Gastroesophageal sphincter (tissue), 4 donors: ENCODE measurements at places on chromosomes 7 and 10.

GRCh38 chr10:132700156-132701098, 85.5 kb downstream of the NKX6-2 start:
- peak; percentile 54 for ATAC-seq
- peaks cover 40% of the 10 kb centered on the region for H3K4me1 ChIP-seq
- H3K4me3 ChIP-seq = peak overlapping the region; percentile 10
- H3K27ac ChIP-seq = peak overlapping the region; percentile 72

DNA sequence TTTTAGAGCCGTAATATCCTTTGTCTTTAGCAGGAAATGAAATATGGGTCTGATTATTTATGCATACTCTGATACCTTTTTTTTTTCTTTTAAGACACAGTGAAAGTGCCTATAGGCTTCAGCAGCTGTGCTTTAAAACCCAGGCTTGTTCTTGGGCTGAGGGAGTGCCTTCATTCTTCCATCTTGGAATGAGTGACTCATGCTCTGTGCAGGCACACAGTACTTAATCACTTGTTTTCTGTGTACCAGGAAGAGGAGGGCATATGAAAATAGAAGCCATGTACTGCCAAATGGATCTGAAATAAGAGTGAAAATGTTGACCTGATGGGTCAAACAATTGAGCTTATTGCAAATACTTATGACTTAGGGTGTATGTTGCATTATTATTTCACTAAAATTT, 12.0 kb downstream of the INPP5F start:
- no peak overlapping the region for H3K27ac ChIP-seq
- ATAC-seq = peak; percentile 69
- peaks cover 4% of the 10 kb centered on the region for H3K4me1 ChIP-seq
- H3K27me3 ChIP-seq = no peaks in the 10 kb centered on the region

DNA sequence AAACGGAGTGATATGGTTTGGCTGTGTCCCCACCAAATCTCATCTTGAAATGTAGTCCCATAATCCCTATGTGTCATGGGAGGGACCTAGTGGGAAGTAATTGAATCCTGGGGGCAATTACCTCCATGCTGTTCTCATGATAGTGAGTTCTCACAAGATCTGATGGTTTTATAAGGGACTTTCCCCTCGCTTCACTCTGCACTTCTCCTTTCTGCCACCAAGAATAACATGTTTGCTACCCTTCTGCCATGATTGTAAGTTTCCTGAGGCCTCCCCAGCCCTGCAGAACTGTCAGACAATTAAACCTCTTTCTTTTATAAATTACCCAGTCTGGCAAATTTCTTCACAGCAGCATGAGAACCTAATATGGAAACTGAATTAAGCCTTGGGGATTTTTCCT, 19.1 kb downstream of the FAM3C start:
- H3K27ac ChIP-seq = no peak overlapping the region
- ATAC-seq = no peak
- no peaks in the 10 kb centered on the region for H3K27me3 ChIP-seq
- peaks cover 22% of the 10 kb centered on the region for H3K4me1 ChIP-seq
- no peak overlapping the region for H3K4me3 ChIP-seq

DNA sequence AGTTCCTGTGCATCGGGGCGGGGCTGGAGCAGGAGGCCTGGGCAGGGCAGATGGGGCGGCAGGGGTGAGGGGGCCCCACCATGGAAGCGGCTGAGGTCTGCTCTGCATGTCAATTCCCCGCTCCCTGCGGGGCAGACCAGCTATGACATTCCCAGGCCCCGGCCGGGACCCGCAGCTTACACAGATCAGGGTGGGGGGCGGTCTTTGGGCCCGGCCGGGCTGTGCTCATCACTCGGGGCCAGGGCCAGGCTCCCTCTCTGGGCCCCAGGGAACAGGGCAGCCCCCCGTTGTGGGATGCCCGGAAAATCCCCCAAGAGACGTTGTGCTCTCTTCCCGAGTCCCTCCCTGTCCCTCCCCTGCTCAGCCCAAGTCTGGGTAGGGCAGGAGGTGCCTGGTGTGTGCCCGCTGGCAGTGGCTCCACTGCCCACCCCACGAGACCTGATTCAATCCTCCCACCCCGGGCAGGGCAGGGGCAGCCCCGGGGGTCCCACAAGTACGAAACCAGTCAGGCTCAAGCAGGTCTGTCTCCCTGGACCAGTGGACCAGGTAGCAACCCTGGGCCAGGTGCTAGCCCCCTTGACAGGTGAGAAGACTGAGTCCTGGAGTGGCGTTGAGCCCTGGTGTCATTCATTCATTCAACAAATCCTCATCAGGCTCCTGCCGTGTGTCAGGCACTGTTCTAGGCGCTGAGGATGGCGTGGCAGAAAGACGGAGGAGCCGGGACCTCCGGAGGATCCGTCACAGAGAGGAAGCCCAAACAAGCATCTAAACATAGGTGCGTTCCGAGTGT, 29.0 kb downstream of the MICALL2 start:
- no peak for ATAC-seq
- no peak overlapping the region for H3K27ac ChIP-seq
- H3K27me3 ChIP-seq = peaks cover 75% of the 10 kb centered on the region
- no peak overlapping the region for H3K4me3 ChIP-seq
- no peaks in the 10 kb centered on the region for H3K36me3 ChIP-seq

- H3K27ac ChIP-seq = no peak overlapping the region
- no peak overlapping the region for H3K4me3 ChIP-seq
- ATAC-seq = peak; percentile 20
Observed at GRCh38 chr10:132511121-132512051, 26.2 kb upstream of the INPP5A start.
